ENCODE measurements at places on chromosomes 2 and 18.

DNA sequence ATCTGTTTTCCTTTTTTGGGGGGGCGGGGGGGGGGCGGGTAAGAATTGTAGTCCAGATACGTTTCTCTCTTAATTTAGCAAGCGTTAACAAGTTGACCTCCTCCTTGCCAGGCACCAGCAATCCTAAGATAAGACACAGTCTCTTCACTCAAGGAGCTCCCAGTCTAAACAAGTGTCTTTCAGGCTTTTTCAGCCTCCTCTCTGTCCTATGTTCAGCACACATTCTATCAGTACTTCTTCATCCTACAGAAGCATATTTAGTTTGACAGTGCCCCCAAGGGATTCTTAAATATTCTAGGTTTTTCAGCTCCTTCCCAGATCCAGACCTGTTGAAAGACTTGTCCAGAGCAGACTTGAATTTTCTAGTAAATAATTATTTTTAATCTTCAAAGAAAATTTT, 2.7 kb downstream of the PPP1CB start:
- no peak for DNase-seq

GRCh38 chr2:176075481-176075880, 8.3 kb downstream of the EVX2 start:
- no peak for DNase-seq

- DNase-seq, result no peak
Observed at GRCh38 chr18:67813380-67814028, 297.0 kb upstream of the DSEL start.

DNA sequence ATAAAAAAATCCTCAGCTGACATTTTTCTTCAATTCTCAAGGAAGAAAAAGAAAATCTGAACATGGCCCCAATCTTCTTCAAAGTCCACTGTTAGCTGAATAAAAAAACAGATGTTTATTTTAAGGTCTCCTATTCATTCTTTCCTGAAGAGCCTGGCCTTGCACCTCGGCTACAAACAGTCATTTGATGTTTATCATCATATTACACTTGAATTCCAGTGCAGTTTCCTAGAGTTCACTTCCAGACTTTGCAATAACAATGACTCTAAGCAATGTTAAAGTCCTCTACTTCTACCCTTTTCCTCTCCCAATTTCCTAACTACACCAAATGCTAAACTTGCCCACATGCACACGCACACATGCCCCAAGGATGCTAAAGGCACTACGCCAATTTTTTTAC, 70.1 kb downstream of the NOL10 start:
- DNase-seq, result no peak

DNA sequence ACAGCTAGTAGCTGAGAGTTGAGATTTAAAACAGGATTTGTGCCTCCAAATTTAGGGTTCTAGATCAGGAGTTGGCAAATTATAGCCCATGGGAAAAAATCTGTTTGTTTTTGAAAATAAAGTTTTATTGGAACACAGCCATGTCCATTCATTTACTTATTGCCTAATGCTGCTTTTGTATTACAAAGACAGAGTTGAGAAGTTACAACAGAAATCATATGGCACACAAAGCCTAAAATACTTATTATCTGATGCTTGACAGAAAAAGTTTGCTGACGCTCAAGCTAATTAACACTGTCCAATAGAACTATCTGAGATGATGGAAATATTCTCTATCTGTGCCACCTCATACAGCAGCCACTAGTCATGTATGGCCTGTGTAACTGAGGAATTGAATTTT, 229.1 kb upstream of the RASGRP3 start:
- DNase-seq, result no peak

- DNase-seq, result no peak
Observed at GRCh38 chr2:124193706-124194105, 168.6 kb downstream of the CNTNAP5 start.

GRCh38 chr2:207692206-207693065, 19.0 kb upstream of the CCNYL1 start:
- DNase-seq, result no peak

GRCh38 chr2:214378455-214379103, 32.3 kb upstream of the VWC2L start:
- no peak for DNase-seq

DNA sequence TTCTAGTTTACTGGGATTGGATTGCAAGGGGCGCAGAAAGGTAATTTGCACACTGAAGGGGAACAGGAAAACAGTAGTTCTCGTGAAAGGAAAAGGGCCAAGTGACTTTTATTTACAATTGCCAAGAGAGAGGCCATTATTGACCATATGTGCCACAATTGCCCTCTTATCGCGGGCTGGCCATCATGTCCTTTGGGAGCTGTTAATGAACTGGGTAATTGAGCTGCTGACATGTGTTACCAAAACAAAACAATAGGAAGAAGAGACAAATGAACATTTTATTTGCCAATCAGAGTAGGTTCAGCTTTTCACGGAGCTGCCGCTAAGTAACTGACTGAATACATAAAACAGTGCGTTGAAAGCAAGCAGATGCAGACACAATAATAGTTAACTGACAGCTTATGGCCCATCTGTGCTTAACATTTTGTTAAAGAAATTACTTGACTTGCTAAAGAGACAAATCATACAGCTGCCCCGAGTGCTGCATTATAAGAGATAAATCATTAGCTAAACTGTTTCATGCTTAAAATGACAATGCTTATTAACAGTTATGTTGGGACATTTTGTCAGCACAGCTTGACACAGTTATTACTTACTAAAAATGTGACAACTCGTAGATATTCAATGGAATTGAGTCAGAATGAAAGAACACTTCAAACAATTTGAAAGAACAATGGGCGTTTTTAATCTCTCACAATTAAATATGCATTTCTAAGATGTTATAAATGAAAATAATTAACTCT, 57.5 kb downstream of the PAX3 start:
- DNase-seq, result no peak

DNA sequence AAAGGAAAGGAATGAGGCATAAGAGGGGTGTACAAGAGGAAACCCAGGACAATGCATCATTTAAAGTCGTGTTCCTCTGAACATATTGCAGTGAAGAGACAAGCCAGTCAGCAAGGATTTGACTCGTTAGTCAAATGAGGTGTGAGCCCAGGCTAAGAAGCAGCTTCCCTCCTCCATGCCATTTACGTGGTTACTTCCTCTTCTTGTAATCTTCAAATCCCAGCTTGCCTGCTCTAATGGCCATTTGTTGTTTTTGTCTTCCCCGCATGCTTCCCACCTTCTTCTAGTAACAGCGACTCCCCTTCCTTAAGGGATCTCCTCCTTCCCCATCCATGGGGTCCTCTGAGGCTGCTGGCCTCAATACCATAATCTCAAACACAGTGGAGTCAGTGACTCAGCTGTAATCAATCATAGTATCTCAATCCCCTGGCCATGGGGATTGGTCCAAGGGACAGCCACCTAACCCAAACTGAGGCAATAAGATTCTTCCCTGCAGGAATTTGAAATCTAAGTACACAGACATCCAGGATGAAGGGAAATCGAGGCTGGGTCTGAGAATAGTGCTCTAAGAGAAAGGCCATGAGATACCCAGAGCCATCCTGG, 37.6 kb downstream of the SLC14A1 start:
- DNase-seq, result no peak

GRCh38 chr18:45107425-45107824, 426.7 kb downstream of the SETBP1 start:
- DNase-seq, result no peak

- no peak for DNase-seq
Observed at GRCh38 chr2:104794441-104794840, 59.5 kb upstream of the POU3F3 start.

DNA sequence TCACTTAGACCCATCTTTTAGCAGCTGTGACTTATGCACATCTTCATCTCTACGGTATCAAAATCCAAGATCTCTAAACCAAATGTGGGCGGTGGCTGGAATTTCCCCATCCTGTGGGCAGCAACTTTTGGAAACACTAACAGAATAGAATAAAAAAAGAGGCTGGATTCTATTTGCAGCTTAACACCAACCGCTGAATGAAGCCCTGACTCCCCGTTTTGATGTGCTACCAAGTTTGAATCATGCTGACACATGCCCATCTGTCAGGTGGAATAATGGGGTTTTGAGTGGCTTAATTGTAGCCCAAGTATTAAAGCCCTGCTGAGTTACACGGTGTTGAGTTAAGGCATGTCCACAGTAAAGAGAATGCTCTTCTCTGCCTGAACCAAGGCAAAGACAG, 165.2 kb downstream of the MTCL1 start:
- no peak for DNase-seq

DNA sequence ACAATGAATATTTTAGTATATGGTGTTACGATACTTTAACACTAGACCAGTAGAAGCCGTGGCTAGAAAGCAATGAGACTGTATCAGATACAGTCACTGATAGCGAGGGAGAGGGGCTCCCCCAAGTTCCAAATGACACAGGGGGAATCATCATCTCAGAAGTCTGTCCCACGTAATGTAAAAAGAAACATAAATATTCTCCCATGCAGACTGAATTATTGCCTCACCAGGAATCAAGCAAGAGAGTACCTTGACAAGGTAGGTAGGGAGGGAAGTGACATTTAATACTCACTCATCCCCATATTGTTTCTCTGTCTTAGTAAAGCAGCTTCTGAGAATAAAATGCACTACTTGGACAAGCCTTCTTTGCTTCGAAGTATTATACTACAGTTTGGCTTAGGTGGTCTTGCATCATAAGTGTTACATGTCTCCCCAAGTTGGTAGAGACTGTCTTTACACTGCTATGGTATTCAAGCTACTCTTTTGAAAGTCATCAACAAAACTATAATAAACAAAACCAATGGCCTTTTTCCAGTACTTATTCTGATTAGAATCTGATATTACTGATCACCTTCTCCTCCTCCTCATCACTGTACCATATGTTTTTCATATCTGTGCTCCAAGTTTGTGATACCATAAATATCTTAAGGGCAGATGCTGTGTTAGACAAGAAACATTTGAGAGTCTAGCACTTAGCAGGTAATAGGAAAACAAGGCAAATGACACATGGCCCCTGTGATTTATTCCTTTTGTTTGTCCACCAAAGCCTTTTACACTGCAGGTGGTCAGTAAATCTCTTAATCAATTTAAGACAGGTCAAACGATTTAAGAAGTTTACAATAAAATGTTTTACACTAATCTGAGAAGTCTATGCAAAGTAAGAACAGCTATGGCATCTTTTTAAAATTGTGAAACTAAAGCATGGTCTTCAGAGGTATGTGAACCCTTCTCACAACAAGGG, 2.7 kb downstream of the LAPTM4A start:
- DNase-seq, result no peak

GRCh38 chr2:71756280-71756906, 303.0 kb downstream of the DYSF start:
- DNase-seq, result no peak

- no peak for DNase-seq
Observed at GRCh38 chr18:4593895-4594294, 138.8 kb upstream of the DLGAP1 start.

DNA sequence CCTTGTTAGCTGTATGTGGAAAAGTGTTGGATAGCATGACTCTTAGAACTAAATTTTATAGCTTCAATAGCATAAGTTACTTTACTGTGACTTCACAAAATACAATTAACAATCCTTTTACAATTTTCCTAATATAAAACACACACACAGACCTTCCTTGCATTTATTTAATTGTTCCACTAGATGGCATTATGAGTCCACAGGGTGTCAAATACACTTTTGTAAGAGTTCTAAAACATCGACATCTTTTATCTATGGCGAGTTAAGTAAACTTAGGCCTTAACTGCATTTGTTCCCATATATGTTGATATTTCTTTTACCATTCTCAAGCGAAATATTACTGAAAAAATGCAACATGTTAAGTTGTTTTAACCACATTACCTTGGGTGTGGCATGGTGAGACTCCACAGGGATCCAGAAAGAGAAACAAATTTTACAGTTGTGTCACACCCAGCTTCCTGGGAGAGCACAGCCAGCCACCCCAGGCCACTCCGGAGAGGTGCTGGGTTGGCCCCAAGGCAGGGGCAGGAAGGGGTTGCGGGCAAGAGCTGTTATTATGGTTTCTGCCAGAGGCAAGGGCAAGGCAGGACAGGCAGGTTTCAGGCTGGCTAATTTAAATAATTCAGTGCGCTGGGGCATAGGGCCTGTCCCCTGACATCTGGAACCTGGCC, 312.4 kb upstream of the MC4R start:
- no peak for DNase-seq

DNA sequence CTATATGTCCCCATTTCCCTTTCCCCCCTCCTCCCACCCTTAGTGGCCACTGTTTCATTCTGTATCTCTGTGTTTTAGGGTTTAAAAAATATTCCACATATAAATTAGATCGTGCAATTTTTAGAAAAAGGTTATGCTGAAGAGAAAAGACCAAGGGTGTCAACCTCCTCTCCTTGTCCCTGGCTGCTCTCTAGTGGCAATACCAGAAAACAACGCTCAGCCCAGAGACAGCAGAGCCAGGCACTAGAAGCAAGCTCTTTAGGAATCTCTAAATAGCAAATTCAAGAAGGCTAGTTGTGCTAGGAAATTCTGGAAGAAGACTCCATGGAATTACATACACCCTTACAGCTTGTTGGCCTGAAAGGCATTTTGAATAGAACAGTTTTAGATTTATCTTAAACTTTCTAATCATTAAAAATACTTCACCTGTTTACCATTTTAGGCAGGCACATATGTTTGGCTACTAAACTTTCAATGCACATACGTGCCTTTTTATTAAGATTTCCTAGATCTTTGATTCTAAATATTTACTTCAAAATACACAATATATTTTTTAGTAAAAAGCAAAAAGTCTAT, 35.1 kb upstream of the RASGRP3 start:
- no peak for DNase-seq

GRCh38 chr18:73254564-73254963, 386.8 kb upstream of the NETO1 start:
- DNase-seq, result no peak

DNA sequence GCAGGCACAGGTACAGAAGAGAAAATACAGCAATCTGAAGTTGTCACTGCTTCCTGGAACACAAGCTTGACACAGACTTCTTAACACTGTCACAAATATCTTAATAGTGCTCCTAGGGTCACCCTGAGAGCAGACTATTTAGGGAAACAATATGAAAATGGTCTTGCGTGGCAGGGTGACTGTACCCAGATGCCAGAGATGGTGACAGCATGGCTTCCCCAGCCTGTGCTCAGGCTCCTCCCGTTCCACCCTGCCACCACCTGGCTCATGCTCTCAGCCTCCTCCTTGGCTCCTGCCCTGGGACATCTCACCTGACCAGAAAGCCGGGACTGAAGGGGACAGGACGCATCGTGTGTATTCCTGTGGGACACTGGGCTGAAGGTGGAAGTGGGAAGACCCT, 111.5 kb downstream of the RAPGEF4 start:
- DNase-seq, result no peak

DNA sequence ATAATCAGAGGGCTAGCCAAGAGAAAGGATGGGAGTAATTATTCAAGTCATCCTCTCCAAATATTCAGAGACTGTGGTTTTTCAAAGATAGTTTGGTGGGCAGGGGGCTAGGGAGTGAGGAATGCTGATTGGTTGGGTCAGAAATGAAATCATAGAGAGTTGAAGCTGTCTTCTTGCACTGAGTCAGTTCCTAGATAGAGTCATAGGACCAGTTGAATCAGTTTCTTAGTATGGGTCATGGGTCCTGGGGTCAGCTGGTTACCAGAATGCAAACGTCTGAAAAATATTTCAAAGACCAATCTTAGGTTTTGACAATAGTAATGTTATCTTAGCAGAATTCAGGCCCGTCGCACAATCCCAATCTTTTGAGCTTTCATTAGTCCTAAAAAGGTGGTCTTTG, 171.4 kb upstream of the SPATS2L start:
- DNase-seq, result no peak
